Stimulated activated CD8-positive, alpha-beta memory T cell treated with anti-CD3 and anti-CD28 coated beads, Interleukin-15, amount 100 ng/mL, for 4 hours (primary cell): ENCODE measurements at places on chromosomes 7 and 10.
A peak's percentile ranks its signal among the peaks of the same experiment; 100 is the strongest.

- DNase-seq, result no peak
These were observed 283.3 kb downstream of the FRMD4A start for GRCh38 chr10:14047431-14047830.

DNA sequence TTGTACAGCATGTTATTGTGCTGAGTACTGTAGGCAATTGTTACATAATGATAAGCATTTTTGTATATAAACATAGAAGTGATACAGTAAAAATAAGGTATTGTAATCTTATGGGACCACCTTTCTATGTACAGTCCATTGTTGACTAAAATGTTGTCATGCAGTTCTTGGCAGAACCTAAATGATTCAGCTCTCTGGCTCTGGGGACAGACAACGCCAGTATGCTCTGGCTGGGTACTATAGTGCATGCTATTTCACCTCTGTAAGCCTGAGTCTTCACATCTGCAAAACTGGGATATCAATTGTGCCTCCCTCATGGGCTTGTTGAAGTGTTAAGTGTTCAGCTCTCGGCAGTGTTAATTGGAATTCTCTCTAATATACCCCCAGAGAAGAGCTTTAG is 674.3 kb downstream of the INHBA start:
- no peak for DNase-seq

DNA sequence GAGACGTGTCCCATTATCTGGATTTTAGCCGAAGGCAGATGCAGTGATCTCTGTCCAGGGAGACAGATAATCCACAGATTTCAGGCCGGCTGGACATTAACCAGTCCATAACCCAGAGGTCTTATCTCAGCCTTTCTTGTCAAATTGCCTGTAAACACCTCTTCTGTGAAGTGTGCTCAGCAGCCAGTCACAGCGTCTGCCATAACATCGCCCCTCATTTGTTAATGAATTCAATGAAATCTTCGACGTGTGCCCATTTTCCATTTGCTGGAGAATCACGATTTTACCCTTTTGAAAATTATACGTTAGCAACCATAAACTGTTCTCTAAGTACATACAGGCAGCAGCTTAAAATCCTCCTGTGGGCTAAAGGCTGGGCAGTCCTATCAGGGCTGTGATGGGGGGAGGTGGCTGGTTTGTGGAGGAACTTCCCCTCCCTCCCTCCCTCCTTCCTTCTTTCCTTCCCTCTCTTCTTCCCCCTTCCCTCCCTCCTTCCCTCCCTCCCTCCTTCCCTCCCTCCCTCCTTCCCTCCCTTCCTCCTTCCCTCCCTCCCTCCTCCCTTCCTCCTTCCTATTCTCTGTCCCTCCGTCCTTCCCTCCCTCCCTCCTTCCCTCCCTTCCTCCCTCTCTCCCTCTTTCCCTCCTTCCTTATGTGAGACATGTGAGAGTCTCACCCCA is 26.6 kb upstream of the FAM20C start:
- DNase-seq, result no peak

DNA sequence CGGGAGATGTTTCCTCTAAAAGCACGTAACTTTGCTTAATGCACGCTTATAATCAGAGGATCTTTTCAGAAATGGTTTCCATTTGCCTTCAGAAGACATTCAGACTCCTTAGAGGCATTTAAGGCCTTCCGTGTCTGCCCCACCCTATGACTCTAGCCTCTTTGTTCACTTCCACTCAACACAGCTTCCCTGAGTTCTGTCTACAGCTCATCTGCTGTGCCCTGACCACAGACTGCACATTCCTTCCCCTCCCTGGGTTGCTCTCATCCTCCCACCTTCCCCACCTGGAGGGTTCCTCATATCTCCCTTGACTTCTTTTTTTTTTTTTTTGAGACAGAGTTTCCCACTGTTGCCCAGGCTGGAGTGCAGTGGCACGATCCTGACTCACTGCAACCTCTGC is 16.6 kb downstream of the FBH1 start:
- DNase-seq, result no peak

GRCh38 chr7:81676813-81677212 is 93.0 kb downstream of the HGF start:
- no peak for DNase-seq

GRCh38 chr7:123682690-123683089 is 27.0 kb downstream of the LMOD2 start:
- no peak for DNase-seq

- no peak for DNase-seq
These were observed 357.4 kb downstream of the PLXNA4 start for GRCh38 chr7:132218876-132219275.

GRCh38 chr10:75013007-75013406 is 98.4 kb upstream of the SAMD8 start:
- no peak for DNase-seq

- no peak for DNase-seq
These were observed 4.0 kb downstream of the DLX5 start for GRCh38 chr7:97020601-97020995.

DNA sequence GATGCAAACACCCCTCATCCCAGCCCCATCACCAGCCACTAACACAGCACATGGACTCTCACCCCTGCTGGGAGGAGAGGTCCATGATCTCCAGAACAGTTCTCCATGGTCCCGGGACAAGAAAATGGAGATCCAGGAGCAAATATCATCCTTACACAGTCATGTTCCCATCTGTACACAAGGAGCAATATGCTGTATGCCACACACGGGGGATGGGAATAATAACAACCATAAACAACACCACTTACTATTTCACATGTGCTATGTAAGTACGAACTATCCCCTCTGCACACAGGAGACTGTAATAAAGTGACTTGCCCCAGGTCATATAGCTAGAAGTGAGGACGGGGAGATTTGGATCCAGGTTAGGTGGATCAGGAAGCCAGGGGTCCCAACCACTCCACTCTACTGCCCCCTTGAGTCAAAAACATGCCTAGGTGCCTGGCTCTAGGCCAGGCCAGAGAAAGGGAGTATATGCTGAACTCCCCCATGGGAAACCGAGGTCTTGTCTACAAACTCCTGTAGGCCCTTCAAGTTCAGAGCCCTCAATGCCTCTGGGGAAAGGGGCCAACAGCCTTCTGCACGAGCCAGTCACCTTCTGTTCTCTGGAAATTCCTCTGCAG is 34.1 kb downstream of the LRRC20 start:
- DNase-seq, result no peak

DNA sequence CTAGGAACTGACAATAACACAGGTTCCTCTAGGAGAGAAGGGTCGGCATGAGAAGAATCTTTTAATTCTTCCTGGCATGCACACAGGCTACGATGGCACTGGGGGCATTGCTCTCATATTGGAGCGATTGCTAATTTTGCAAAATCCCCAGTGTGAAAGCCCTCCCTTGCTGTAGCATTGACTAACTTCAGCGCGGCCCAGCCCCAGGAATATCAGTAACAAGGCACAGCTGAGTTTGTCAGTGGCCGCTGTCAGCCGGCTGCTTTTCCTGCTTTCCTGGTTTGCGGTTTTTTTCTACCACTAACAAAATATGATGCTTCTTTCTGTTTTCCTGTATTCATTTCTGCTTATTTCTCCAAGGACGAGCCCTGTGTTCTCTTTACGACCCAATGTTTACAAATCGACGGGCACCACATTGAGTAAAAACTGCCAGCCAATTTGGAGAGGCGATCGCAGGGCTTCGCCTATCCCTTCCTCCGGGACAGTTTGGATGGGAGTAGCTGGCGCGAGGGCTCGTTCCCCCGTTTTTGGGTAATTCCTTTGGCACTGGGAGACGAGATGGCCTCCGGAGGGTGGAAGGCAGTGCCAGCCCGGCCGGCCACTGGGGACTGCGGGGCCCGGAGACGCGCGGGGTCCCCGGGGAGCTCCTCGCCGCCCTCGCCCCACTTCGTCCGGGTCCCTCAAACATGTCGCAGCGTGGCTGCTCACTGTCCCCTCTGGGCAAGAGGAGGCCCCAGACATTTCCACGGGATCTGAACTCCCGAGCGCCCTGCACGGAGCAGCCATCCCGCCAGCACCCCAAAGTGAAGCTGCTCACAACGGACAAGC is 967 bp downstream of the ADARB2 start:
- DNase-seq, result no peak

DNA sequence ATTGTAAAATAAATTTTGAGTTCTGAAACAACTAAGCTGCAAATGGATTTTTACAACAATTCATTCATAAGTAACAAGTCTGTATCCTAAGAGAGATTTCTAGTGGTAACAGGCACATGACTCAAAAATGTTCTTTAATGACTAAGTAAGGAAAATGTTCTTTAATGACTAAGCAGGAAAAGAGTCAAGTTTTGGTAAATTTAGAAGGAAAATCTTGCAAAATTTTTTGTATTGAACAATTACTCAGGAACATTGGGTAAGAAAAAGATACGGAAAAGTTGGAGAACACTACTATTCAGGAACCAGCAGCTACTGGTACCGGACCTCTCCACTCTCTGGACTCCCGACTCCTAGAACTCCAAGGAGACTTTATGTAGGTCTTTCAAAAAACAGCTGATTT is 33.5 kb downstream of the HYCC1 start:
- DNase-seq, result no peak

DNA sequence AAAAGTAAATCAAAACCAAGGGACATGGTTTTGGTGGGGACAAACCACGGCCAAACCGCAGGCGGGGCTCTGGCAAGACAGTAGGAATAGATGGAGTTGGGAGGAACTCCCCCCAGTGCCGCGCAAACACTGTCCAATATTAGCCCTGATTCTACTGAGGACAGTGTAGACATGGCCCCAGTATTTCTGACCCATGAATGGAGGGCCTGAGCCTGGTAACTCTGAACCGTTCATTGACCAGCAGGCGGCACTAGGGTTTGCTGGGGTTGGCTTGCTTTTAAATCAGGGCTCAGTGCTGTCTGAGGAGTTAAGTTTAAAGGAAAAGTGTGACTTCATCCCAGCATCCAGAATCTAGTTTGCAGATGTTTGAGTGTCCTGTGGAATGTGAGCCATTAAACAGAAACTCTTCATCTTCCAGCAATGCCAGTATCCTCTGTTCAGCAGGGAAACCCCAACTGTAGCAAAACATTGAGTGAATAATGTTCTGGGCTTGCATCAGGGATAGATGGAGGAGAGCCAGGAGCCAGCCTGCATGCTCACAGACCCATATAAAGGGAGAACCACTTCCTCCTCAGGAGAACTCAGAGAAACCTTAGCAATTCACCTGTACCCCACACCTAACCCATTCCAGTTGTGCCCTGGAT is 147.4 kb upstream of the PRSS58 start:
- no peak for DNase-seq

GRCh38 chr10:17023386-17024298 is 106.0 kb downstream of the CUBN start:
- DNase-seq, result peak; percentile 37

DNA sequence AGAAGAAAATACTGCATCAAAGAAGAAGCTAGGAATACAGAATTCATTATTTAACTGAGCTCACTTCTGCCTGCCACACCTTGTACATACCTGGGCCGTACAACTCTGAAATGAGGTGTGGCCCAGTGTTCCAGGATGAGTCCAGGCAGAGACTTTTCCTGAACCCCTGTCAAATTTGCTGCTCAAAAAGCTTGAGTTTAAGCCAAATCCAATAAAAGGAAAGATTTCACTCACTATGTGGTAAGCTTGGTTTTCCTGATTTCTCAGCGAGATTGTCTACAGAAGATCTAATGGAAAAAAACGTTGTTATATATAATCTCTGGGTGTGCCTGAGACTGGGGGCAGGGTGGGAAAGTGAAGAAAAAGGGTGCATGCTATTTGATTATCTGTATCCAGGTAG is 72.1 kb upstream of the EGFR start:
- DNase-seq, result no peak

- no peak for DNase-seq
These were observed 263.2 kb downstream of the FZD1 start for GRCh38 chr7:91527460-91527859.

GRCh38 chr10:28722065-28722803 is 44.9 kb downstream of the BAMBI start:
- no peak for DNase-seq

DNA sequence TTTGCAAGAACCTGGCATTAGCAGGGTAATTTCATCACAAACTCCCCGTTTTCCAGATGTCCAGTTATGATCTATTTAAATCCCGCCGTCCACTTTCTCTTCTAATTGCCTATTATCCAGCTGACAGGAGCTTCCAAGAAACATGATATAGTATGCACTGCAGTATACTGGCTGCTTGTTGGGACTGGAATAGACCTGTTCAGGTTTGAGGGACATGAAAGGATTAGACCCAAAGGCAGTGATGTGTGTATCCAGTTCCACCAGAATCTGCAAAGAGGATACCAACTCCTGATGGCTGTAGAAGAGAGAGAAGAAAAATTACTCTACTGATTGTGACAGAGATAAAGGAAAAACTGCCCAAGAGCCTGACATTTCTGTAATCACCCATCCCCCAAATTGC is 8.9 kb downstream of the MSS51 start:
- DNase-seq, result no peak

- peak; percentile 25 for DNase-seq
These were observed 880 bp upstream of the ELN start for GRCh38 chr7:74026903-74027682.

- DNase-seq, result no peak
These were observed 18.0 kb upstream of the TBXAS1 start for GRCh38 chr7:139811066-139811465.

DNA sequence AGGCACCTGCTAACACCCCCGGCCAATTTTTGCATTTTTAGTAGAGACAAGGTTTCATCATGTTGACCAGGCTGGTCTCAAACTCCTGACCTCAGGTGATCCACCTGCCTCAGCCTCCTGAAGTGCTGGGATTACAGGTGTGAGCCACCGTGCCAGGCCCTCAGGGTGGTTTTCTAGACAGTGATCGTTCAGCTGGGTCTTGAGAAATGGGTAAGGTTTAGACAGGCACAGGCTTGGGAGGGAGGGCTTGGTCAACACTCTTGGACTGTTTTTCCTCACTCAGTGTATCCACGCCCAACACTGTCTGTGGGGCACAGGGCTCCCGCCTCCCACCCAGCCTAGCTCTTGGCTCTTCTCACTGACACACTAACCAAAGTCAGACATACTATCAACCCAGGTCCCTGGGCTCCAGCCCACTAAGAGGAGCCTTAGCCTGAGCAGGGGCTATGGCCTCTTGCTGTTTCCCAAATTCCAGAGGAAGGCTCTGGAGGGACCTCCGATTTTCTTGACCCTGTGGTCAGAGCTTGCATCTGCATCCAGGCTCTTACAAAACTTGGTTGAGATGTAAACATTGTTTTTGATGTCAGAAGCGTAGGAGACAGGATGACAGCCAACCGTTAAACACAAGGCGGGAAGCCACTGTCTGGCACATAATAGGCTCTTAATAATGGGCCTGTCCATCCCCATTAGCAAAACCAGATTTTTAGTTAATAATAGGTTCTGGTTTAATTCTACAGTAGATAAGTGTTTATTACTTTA is 143.9 kb downstream of the PRKAG2 start:
- DNase-seq, result no peak
